Fibroblast of skin of scalp (primary cell): ENCODE measurements at places on chromosomes 4 and X.

DNA sequence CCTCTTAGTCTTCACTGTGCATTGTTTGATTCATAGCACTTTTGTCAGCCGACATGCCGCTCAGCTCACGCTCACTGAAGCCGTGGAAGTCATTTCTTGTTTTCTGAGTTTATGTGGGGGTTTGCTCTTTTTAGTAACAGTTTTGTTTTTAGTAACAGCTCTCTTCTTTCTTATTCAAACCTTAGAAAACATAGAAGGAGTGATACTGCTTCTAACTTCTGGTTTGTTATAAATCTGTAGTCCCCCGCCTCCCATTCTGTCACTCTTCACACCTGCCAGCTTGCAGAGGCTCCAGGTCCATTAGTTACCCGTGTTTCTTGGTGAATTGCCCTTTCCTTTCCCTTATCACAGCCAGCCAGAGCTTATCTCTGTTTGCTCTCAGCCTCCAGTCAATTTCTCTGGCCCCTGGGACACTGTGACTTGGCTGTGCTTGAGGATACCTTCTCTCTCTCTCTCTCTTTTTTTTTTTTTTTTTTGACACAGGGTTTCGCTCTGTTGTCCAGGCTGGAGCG, 50.5 kb downstream of the GRK4 start:
- no peak for DNase-seq

- peak; percentile 5 for DNase-seq
These were observed 96.7 kb downstream of the NAF1 start for GRCh38 chr4:163070023-163070422.

DNA sequence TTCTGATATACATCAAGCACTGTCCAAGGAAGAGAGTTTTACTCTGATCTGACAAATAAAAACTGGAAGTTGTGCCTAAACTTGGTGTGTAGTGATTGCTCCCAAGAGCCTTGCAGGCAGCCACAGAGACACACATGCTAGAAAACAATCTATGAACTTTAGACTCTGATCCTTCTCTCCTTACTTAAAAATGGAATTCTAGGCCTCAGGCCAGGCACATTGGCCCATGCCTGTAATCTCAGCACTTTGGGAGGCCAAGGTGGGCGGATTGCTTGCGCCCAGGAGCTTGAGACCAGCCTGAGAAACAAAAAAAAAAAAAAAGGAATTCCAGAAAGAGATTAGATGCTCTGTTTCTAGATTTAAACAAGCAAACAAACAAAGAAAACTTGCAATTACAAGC, 45.6 kb upstream of the S100G start:
- DNase-seq: no peak

GRCh38 chr4:159160242-159160641, 57.4 kb downstream of the RAPGEF2 start:
- DNase-seq: peak; percentile 2

GRCh38 chr4:11081006-11081405, 347.7 kb downstream of the HS3ST1 start:
- no peak for DNase-seq

DNA sequence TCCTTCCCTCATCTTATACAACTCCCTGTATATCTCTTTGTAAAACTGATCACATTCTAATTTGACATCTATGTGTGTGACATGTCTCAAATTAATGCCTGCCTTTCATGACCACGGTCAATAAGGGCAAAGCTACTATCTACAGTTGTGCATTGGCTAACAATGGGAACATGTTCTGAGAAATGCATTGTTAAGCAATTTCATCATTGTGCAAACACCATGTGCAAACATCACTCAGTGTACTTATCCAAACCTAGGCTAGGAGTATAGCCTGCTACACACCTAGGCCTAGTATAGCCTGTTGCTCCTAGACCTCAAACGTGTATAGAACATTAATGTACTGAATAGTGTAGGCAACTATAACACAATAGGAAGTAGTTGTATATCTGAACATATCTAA, 95.0 kb downstream of the BANK1 start:
- no peak for DNase-seq

GRCh38 chr4:163613383-163613782, 118.9 kb downstream of the TMA16 start:
- DNase-seq: no peak
